ENCODE measurements at places on chromosomes 5 and 9.

- no peak for DNase-seq
Observed at GRCh38 chr9:95623640-95624039, 106.9 kb upstream of the PTCH1 start.

DNA sequence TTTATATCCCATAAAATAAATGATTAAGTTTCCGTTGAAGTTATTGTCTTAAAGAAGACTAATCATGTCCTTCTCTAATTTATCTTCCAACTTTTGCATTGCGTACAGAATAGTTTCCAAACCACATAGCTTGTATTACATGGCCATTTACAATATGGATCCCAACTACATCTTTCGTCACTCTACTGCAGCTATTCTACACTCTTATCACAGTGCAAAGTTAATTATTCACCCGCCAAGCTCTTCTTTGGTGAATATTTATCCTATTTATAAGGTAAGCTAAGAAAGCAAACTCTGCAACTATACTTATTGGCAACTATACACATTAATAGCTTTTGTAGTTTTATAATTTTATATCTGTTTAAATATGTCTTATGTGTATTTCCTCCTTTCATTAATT, 75.9 kb upstream of the ADAMTS19 start:
- DNase-seq = no peak

DNA sequence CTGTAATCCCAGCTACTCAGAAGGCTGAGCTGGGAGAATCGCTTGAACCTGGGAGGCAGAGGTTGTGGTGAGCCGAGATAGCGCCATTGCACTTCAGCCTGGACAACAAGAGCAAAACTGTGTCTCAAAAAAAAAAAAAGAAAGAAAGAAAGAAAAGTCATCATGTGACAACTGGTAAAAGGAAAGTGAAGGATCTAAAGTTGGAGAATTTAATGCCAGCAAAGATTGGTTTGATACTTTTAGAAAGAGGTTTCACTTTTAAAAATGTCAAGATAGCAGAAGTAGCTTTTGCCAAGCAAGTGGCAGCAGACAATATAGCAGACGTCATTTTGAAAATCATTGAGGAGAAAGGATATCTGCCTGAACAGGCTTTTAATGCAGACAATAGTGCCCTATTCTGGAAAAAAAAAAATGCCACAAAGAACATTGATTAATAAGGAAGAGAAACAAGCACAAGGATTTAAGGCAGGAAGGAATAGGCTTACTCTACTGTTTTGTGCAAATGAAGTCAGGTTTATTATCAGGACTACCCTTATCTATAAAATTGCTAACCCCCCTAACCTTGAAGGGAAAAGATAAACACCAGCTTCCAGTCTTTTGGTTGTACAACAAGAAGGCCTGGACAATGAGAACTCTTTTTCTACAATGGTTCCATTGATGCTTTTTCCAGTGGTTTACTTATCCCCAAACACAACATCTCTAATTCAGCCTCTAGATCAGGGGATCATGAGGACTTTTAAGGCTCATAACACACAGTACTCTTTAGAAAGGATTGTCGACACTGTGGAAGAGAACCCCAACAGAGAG, 12.0 kb downstream of the PKD2L2 start:
- no peak for DNase-seq

- no peak for DNase-seq
Observed at GRCh38 chr9:106982636-106983035, 119.7 kb downstream of the ZNF462 start.

GRCh38 chr5:114434396-114435219, 72.7 kb downstream of the KCNN2 start:
- no peak for DNase-seq

- no peak for DNase-seq
Observed at GRCh38 chr5:5298068-5298633, 124.3 kb upstream of the ICE1 start.

DNA sequence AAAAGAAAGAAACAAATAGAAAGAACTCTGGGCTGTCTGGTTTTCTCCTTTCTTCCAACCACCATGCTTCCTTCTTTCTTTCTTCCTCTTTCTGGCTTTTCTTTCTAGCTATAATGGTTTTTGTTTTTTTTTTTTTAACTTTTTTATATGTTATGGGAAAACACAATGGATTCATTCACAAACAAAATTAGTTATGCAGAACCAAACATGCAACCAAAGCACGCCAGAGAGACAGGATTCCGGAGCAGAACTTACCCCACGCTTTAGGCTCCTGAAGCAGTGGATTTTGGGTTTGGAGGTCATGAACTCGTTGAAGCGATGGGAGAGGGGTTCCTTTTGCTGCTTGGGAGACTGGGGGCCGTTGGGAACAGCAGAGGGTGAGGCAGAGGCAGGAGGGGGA, 88.3 kb downstream of the USP20 start:
- no peak for DNase-seq

DNA sequence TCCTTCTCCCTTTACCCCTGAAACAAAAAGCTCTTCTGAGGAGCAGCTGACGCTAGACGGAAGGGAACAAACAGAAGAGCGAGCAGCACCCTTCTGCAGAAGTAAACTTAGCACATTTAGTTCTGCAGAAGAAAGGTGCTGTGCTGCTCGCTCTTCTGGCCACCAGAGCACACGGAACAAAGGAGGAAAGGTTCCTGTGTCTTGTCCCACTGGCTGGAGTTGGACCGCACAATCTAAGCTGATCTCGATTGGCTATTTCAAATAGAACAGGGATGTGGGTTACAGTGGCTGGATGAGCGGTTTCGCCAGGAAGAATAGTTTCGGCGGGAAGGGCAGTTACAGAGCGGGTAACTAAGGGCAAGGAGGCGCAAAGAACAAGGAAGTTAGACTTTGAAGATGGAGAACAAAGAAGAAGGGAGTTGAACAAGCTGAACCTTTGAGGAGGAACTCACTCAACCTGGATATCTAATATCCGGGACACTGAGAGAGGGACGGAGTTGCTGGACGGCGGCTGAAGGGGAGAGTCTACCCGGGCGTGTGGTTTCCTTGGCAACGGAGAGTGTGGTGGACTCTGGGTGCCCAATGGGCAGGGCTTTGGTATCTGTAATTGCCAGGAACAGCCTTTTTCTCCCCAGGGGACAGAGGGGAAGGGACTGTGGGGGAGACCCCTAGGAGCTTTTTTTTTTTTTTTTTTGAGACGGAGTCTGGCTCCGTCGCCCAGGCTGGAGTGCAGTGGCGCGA, 7.1 kb downstream of the GTF3C5 start:
- DNase-seq = no peak

DNA sequence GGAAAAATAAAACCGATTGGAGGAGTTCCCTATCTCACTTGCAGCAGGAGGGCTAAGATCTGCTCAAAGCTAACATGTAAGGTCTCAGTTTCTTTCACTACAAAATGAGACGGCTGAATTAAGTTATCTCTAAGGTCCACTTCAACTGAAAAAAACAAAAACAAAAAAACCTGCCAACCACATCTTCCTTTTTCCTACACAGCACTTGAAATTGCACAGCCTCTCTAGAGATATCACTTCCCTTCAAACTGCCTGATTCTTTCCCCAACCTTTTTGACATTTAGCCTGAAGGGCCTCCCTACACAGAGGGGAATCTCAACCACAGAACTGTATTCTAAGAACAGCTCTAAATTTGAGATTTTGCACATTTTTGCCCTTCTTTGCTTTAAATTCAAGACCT, 227.9 kb upstream of the TARS1 start:
- DNase-seq = no peak

- no peak for DNase-seq
Observed at GRCh38 chr5:1192971-1193590, 8.3 kb upstream of the SLC6A19 start.

GRCh38 chr5:52808316-52808901, 20.7 kb downstream of the ITGA1 start:
- DNase-seq = no peak

- no peak for DNase-seq
Observed at GRCh38 chr9:84655447-84655846, 14.1 kb upstream of the NTRK2 start.

GRCh38 chr9:71285191-71285656, 163.8 kb upstream of the TRPM3 start:
- peak; percentile 58 for DNase-seq

DNA sequence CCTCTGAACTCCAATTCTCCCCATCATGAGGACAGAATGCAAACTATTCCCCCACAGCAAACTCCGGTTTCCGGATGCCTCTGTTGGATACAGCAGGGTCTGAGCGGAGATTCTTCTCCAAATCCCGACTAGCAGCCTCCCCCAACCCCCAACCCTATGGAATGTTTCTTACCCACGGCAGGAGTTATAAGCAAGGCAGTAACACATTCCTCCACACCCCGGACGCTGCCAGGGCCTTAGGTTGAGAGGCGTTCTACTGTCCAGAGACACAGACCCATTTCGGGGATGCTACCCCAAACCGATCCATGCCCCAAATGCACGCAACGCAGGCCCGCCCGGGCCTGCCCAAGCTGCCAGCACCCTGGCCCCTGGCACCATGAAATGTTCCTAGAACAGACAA, 85.6 kb upstream of the LMX1B start:
- no peak for DNase-seq

DNA sequence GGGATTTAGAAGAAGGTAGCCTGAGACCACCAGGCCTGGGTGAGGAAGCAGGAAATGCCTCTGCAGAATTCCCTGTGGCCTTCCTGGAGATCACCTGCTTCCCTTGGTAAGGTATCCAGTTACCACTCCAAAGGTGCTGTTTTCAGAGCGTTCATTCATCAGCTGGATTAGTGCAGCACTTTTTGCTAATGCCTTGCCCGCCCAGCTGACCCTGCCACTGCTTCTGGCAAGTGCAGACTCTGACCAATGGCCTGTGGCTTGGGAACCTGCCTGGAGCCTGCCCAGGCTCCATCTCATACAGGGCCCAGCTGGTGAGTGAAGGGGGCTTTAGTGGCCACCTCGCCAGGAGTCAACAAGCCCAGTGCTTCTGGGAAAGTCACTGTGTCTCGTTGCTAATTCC, 48.6 kb downstream of the FOXI1 start:
- no peak for DNase-seq

- no peak for DNase-seq
Observed at GRCh38 chr5:141638771-141639170, 2.0 kb downstream of the RELL2 start.

GRCh38 chr9:98514841-98515240, 193.9 kb downstream of the GABBR2 start:
- no peak for DNase-seq

DNA sequence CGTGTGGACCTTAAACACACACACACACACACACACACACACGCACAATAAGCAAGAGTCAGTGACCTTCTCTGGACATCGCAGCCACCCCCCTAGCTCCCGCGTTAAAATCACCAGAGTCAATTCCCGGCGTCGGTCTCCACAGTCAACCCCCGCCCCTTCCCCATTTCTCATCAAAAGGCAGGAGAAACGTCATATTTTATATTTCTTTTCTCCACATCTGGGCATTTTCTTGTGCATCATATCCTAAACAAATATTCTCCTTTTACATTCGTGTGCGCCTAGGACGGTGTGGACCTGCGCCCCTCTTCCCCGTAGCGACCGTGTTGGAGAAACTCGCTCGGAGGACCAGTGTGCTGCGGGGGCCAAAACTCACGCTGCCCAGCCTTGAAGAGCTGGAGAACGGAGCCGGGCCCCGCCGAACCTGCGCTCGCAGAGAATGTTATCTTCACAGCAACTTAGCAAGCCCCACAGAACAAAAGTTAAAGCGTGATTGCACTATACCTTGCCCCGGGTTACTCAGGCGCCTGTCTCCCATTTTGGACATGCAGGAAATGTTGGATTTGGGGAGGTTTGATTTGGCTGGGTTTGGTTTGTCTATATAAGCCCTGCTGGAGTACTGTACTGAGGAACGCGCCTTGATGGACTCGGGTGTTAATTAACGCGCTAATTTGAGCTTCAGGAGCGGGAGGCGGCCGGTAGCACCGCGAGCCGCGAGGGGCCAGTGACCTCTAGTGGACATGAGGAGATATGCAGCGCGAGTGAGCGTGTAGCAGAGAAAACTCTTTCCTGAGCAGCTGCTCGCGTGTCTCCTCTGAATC, 192.4 kb downstream of the MEF2C start:
- peak; percentile 74 for DNase-seq
